NCI-H1694 treated with DMSO at 0.1 percent for 48 hours (cell line): ENCODE measurements at places on chromosomes 2 and 18.
A peak's percentile ranks its signal among the peaks of the same experiment; 100 is the strongest.

DNA sequence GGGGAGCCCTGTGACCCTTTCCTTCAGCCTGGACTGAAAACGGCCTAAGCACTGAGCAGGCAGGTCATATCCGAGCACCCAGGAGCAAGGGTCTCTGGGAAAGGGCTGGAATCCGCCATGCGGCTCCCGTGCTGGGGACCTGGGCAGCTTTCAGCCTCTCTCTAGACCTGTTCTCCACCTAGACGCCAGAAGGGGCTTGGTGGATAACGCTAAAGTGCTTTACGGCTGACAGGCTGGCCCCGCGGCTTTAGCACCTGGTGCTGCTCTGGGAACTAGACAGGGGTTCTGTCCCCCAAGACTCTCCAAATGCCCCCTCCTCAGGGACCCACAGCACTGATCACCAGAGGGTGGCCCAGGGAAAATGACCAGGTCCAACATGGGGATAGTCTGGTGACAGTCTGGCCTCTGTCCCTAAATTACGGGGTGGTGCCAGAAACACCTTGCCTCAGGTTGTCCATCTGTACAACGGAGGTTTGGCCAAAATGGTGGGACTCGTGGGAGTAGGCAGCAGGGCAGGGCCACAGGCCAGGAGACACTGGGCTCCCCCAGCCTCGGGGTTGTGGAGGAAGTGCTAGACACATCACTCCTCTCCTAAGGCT lies 13.0 kb downstream of the SDC1 start:
- no peak for DNase-seq

- no peak for DNase-seq
Observed at GRCh38 chr2:38185012-38185491, 109.1 kb upstream of the CYP1B1 start.

DNA sequence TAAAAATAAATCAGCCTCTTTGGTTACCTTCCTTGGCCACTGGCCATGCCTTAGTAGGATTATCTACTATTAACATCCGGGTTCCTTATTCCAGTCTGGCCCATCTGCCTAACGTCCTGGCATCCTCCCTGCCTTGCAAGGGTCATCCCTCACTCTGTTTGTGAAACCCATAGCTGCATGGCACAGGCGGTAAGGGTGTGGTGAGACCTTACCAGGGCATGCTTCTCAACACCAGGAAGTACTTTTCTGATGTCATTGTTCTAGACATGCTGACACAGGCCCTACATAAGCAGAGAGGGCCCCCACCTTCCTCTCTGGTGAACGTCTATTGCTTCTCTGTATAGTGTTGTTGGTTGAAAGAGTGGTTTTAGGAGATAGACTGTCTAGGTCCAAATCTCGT lies 296.8 kb upstream of the SPRED2 start:
- no peak for DNase-seq

DNA sequence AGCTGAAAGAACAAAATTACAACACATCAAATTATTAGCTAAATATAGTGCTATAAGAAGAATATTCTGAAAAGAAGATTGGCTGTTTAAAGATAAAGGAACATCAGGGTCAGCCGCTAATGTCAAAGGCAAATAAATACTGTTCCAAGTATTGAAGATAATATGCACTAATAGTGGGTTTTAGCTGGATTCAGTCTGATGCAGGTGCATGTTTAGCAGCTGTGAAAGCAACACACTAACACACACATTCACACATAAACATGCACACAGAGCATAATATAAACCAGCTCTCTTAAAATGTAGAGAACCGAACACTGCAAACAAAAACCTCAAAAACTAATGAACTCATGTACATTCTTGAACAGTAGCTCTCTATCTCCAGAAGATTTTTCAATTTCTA lies 634.6 kb downstream of the ERBB4 start:
- no peak for DNase-seq

DNA sequence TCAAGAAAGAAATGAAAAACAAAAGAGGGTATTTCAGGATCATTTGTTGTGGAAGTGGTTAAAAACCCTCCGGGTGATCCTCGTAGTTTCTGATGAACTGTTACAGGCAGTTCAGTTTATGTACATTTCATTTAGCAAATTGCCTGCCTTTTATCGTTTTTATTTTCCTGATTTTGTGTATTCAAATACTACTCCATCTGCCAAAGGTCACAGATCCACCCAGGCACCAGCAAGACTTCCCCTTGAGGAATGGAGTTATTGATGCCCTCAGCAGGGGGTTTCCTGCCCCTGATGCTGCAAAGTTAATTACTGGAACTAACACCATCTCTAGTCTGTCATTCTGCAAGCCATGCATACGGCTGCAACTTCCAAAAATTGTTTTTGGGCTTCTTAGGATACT lies 641.9 kb downstream of the SLC4A3 start:
- peak; percentile 49 for DNase-seq

GRCh38 chr2:128967646-128968045 lies 649.0 kb upstream of the HS6ST1 start:
- no peak for DNase-seq

- no peak for DNase-seq
Observed at GRCh38 chr2:10518470-10519393, 70.6 kb upstream of the ODC1 start.

DNA sequence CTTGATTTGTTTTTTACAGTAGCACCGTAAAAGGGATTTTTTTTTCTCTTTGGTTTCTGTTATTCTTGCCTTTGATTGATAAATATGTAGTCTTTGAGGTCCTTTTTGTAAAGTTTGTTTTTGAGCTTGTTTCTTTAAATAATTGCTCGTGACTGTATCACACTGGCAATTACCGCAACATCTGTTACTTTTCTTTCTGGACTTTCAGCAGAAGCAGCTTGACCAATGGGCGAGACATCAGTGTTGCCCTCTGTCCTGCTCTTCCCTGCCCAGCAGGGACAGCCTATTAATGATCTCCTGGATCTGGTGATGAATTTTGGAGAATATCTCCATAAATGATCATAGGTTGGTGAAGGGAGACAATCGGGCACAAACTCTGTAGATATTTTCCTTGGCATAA lies 74.9 kb downstream of the TDRD15 start:
- DNase-seq = no peak

- DNase-seq = no peak
Observed at GRCh38 chr2:103401621-103402020, 639.8 kb downstream of the TMEM182 start.

DNA sequence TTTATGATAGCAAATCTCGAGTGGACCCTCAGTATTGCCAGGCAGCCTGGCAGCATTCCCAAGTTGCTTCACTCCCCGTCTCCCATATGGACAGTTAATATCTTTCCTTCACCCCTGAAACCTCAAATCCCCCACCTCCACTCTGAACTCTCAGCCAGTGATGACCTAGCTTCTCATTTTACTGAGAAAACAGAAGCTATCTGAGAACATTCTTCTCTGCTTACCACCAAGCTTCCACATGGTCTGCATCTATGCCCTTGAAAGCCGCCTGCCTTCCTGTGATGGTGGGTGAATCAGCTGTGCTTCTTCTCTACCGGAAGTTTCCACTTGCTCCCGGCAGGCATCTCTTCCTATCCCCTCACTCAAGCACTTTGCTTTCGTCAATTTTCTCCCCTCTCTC lies 529.2 kb downstream of the EPHA4 start:
- no peak for DNase-seq

- DNase-seq = no peak
Observed at GRCh38 chr2:168024459-168024858, 222.9 kb downstream of the STK39 start.

DNA sequence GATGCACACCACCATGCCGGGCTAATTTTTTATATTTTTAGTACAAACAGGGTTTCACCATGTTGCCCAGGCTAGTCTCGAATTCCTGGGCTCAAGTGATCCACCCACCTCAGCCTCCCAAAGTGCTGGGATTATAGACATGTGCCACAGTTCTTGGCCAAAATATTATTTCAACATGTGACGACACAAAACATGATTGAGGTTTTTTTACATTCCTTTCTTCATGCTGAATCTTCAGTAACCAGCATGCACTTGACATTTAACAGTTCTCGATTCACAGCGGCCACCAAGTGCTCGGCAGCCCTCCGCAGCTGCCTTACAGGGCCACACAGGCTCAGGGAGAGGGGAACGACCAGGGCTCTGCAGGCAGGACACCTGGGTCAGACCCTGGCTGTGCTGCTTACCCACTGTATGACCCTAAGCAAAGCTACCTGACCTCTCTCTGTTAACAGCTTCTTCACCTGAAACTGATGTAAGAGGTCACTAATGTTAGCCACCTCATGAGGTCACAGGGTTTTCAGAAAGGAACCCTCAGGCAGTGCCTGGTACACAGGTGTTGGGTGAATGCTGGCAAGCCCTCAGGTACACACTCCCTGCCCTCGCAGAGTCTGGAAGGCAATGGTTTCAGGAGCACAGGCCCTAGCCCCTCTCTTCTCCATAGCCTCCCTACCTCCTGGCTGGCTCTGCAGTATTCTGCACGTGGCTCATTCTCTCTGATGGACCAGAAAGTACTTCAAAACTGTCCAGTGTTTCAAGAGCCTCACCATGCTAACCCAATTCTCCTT lies 25.7 kb downstream of the TUBB6 start:
- DNase-seq = no peak

- peak; percentile 99 for DNase-seq
Observed at GRCh38 chr2:61538200-61538919, at the start of gene XPO1. TSS of gene XPO1 (minus strand) at chr2:61538356. CDS start at chr2:61533897, 4,459 bp downstream.

DNA sequence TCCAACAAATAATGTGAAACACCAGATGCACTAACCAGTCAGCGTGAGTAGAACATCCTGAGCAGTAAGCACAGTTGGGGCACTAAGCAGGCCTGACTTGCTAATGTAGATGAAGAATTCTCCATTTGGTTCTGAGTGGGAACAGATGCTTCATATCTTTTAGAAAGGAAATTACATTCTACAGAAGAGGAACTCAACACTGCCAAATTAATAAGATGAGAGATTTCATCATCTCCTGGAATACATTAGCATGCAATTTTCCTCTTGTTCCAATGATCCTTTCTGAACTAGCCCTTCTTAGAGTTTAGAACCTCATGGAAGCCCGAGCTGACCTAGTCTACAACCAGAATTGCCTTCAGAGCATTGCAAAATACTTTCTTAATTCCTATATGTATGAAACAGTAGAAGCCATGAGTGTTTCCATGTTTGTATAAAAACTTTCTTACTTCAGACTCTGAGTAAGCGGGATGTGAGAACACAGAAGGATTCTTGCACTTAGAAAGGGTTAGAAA lies 34.8 kb downstream of the COL5A2 start:
- no peak for DNase-seq

DNA sequence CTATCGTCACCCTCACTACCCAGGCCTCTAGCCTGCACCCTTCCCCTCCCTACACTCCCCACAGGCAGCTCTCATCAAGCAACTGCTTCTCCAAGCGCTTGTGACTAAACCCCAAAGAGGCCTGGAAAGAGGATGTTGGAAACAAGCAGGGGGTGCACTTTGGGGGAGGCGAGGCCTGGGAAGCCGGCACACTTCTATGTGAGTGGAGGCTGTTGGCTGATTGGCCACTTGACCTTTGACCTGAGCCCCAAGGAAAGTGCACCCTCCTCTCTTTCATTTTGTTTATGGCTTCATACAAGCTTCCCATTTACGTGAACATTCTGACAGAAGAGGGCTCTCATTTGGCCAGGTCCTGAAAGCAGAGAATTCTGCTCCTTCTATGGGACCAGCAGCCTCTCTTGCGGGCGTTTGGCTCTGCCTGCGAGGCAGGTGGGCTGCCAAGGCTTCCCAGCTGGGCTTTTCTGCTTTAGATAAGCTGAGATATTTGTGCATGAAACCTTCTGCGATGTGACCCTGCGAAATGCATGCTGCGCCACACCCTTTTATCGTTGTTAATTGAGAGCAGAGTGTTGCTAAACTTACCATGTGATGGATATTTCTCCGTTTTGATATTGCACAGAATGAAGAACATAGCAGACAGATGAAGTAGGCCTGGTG lies 134.8 kb upstream of the NCK2 start:
- no peak for DNase-seq

DNA sequence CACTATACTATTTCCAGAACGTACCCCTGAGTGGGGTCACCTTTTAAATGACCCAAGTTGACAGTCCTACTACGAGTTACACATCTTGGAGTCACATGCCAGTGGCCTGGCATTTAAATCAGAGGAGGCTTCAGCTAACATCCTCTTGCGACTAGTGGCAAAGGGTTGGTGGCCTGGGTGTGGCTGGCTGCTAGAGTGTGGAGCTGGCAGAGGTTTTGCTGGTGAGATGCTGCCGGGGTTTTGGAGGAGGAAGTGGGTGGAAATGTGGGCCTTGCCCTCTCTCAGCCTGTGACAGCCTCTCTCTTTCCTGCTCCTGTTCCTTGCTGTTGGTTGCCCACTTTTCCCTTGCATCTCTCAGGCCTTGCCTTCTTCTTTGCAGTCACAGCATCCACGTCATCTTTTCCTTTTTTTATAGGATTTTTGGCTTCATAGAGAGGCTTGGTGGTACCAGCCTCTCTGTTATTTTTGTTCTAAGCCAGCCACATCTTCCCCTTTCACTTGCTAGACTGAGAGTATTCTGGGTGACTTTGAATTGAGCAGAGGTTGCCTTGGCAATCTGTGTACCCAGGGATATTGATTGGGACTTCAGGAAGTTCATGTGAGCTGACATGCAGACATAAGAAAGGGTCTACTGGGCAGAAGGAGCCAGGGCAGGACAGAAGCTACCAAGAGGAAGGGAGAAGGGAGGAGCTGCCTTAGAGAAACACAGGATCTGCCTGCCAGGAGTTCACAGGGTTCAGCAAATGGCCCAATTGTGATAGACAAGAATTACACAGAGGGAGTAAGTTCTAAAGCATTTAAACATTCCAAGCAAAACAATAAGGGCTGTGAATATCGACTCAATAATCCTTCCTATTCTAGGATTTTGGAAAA lies 55.4 kb downstream of the CDC42EP3 start:
- no peak for DNase-seq

DNA sequence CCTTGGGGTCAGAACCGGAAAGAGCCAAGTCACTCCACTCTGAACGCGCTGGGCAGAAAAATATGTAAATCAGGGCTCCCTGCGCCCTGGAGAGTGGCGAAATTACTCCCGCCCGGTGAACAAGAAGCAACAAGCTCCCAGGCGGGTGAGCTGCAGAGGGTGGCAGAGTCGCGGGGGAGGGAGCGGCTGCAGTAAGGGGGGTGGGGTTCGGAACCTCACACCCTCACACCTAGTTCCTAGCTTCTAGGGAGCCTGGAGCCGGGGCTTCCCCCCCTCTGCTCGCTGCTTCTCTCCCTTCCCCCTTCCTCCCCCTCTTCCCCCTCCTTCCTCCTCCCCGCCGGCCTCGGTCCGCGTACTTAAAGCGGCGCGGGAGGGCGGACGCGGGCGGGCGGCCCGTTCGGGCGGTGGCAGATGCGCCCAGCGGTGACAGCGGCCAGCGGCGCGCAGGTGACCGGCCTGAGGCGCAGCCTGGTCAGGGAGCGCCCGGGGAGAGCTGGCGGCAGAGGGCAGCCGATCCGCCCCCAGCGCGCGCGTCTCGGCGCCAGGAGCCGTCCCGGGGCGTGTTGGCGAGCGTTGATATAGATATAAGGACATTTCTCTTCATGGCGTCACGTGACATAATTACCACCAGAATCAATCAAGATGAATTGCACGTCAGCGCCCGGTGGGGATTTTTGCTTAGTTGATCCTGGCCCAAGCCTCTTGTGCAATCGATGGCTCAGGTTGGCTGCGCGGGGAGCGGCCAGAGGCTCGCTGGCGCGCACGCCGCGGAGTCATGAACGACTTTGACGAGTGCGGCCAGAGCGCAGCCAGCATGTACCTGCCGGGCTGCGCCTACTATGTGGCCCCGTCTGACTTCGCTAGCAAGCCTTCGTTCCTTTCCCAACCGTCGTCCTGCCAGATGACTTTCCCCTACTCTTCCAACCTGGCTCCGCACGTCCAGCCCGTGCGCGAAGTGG lies at the start of gene HOXD11:
Gene HOXD11, plus strand, starts transcription at position 700 of the 959 bp plus-strand sequence. Its CDS starts 76 bp downstream, at position 776.
- DNase-seq = peak; percentile 41
